ENCODE measurements at places on chromosomes 13 and 19.

- DNase-seq: no peak
Observed at GRCh38 chr13:49733181-49733951, 42.1 kb upstream of the EBPL start.

- no peak for DNase-seq
Observed at GRCh38 chr13:93951108-93951507, 528.4 kb downstream of the DCT start.

- no peak for DNase-seq
Observed at GRCh38 chr13:26568132-26568815, 10.8 kb downstream of the WASF3 start.

DNA sequence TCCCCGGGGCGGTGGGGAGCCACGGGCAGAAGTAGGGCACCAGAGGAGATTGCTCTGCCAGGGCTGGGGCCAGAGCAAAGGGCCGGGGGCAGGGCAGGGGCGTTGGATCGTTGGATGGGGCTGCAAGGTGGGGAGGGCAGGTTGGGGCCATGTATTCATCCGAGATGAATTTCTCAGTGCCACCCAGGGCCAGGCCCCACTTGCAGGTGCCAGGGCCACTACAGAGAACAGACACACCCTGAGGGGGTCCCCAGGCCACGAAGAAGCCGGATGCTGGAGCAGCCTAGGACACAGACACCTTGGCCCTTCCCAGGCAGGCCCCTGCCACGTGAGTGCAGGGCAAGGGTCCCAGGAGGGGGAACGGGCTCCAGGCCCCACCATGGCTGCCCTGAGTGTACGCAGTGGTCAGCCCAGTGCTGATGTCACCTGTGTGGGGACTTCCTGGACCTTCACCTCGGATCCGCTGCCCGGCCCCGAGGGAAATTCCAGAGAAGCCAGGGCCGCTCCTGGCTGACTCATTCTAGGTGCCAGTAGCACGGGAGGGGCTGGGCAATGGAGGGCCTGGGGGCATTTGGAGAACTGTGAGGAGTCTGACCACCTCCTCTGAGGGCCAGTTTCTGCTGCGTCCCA, 9.6 kb upstream of the SBNO2 start:
- no peak for DNase-seq

DNA sequence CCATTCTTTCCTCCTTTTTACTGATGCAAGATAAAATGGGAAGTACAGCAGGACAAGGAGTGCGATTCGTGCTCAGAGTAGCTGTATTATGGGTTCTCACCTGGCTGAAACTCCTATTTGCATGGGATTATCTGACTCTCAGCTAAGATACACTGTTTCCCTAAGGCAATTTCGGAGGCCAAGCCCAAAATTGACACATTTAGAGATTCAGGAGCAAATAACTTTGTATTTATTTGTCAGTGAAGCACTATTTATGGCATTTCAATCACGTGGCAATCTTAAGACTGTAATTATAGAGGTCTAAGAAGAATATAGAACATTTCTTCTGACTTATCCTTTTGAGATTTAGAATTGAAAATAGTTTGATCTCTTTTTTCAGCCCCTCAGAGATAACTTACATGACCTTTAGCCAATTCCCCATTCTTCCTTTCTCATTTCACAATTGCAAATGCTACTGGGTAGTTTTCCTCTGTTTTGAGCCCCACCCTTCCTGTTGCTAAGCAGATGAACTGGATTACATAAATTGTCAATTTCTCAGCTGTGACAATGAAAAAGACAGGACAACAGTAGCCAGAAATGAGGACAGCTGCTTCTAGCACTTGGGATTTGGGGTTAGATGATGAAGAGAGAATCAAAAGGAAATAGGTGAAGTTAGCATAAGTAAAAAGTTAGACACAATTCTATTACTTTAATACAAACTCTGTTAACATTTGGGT, 122.7 kb upstream of the FRY start:
- no peak for DNase-seq

DNA sequence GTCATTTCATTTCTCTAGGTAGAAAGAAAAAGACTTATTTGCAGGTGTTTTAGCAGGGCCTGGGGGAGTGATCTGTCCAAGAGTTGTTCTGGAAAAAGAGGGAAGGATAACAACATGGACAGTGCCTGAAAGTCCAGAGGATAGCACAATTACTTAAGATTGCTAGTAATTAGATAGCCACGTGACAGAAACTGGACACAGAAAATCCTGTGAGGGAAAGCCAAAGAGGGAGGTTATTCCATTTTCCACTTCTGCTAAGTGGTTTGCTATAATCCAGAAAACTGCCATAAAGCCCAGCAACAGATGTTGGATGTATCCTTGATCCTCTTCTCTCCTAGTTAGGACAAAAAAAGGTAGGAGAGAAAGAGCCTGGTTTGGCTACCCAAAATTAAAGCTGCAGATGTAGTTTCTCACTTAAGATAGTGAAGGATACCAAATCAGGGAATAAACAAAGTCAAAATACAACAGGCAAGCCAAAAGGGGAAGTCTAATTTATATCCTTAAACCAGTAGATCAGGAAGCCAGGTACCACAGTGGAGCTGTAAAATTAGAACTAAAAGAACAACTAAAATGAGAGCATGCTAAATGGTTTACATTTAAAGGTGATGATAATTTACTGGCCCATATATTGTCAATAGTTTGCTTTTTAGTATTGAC, 140.2 kb downstream of the VWA8 start:
- no peak for DNase-seq
